ENCODE measurements at places on chromosomes 4 and X.

- DNase-seq: no peak
Measured at GRCh38 chr4:173397604-173398003, 1.3 kb downstream of the SCRG1 start.

- no peak for DNase-seq
Measured at GRCh38 chrX:74018253-74018652, 285.7 kb upstream of the ZCCHC13 start.

DNA sequence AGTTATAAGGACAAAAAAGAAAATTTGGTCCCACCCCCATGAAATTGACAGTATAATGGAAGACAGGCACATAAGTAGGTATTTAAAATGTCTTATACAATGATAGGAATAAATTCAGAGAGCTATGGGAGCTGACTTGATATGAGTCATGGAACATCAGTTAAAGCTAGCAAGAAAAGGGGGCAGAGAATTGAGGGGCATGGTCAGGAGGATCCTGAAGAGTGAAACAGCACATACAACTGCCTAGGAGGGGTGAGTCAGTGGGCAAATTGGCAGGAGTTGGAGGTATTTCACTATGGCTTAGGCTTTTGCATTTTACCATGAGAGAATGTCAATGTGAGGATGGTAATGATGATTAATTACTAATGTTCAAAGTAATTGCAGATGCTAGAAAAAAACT, 95.4 kb upstream of the BANK1 start:
- DNase-seq: no peak

- no peak for DNase-seq
Measured at GRCh38 chrX:99939883-99940232, 470.2 kb downstream of the PCDH19 start.

GRCh38 chr4:87819281-87819919, 13.4 kb upstream of the MEPE start:
- peak; percentile 60 for DNase-seq

DNA sequence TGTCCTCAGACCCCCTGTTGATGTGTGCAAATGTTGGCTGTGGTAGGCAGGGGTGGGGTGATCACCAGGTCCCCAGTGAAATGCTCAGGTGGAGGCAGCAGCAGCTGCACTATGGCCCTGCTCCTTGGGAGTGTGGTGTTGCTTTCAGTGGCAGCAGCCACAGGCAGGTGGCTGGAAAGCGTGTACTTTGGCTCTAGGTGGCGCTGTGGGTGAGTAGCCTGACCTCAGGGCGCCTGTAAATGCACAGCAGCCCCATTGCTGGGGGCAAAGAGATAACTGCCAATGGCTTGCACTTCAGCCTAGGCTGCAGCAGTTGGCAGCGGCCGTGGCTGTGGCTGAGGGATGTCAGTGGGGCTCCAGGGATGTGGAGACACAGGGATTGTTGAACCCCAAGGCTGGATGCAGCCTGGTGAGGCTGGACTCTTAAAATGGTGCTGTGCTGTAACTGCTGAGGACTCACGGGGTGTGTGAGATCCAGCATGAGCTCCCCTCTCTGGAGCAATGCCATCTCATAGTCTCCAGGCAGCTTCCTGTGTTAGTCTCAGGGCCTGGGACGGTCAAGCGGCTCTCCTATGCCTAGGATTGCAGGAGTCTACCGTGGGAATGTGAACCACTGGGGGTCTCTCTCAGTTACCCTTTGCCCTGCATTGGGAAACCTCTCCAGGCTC, 421.7 kb upstream of the HTR2C start:
- no peak for DNase-seq

GRCh38 chr4:86565651-86566050, 28.5 kb upstream of the PTPN13 start:
- no peak for DNase-seq

DNA sequence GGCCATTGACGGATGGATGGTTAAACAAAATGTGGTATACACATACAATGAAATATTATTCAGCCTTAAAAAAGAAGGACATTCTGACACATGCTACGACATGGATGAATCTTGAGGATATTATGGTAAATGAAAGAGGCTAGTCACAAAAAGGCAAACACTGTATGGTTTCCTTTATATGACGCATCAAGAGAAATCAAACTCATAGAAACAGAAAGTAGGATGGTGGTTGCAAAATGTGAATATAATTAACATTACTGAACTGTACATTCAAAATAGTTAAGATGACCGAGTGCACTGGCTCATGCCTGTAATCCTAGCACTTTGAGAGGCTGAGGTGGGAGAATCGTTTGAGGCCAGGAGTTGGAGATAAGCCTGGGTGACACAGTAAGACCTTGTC, 9.5 kb upstream of the CASK start:
- no peak for DNase-seq

- peak; percentile 4 for DNase-seq
Measured at GRCh38 chrX:107849747-107850421, 24.2 kb downstream of the MID2 start.
